Activated T-cell treated with anti-CD3 and anti-CD28 coated beads, Interleukin-2, amount 50 U/mL, for 1 hour (primary cell): ENCODE measurements at places on chromosomes 4 and X.

GRCh38 chr4:158005021-158005420 is 167.8 kb downstream of the GASK1B start:
- DNase-seq, result no peak

DNA sequence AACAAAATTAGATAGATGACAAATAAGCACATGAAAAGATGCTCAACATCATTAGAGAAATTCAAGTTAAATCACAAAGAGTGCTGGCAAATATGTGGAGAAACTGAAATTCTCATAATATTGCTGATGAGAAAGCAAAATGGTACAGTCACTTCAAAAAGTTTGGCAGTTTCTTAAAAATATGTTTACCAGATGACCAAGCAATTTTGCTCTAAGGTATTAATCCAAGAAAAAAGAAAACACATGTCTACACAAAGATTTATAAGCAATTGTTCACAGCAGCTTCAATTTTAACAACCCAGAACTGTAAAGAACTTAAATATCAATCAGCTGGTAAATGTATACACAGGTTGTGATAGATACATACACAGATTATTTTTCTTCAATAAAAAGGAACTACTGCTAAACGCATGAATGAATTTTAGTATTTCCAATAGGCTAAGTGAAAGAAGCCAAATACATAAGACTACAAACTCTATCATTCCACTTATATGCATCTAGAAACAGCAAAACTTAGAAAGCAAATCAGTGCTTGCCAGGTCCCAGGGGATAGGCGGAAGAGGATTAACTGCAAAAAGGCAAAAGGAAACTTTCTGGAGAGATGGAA is 11.7 kb downstream of the OTUD4 start:
- DNase-seq, result no peak

DNA sequence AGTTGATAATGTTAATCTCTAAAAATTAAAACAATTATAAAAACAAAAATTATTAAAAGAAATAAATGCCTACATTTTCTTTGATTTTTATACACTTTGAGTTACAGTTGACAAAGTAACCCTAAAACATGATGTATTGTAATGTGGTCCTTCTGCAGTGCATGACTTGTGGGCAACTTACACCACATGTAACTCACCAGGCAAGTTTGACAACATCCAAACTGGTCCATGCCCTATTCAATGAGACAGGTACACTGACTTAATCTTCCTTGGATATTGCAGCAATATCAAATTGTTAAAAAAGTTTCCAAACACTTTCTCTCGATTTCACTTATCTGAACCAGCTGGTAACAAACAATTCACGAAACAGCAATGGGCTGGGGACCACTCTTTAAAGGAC is 81.5 kb downstream of the FTHL17 start:
- DNase-seq, result no peak

DNA sequence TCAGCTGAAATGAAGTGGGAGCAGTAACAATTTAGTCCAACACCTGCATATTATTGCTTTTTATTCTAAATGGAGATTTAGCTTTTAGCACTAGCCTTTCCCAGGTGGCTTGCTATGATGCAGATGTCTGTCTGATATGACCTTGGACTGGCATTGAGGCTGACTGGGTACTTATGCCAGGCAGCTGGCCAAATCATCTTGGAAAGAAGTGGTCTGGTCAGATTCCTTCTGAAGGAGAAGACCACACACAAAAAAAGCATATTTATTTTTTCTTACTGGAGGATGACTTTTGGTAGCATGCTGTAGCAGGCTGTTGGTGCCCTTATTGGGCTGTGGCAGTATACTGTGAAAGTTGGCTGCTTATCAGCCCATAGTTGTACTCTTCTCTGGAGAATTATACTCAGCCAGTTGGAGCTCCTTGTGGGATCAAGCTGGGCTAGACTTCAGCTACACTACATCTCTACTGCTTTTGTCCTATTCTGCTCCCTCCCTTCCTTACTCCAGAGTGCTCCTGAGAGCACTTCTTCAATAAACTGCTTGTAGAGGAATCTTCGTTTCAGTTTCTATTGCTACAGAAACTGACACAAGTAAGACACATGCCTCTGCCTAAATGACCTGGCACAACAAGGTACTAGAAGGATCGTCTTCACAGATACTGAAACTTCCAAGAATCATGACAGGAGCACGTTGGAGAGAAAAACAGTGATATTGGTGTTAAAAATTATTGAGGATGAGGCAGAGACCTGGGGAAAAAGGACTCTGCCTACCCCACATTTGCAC is 196.8 kb upstream of the RPS6KA3 start:
- no peak for DNase-seq

- DNase-seq, result no peak
Measured at GRCh38 chr4:71564775-71565174, 219.1 kb downstream of the GC start.

DNA sequence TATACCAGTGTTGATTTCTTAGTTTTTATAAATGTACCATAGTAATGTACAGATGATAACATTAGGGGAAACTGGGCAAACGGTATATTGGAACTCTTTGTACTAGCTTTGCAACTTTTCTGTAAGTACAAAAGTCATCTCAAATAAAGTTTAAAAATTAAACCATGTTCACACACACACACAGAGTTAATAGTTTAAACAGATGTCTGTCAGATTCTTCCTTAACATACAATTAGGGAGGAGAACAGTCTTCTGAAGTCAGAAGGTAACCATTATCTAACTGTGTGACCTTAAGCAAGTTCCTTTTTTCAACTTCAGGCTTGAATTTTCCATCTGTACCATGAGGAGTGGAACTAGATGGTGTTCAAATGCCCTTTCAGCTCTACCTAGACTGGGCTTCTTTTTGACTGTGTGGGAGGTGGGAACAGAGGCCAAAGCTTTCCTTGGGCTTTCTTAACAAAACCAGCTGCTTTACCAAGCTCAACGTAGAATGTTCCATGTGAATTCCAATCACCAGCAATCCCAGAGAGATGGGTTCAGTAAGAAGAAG is 127.8 kb downstream of the NEXMIF start:
- no peak for DNase-seq
